ENCODE measurements at places on chromosomes 3 and 15.

DNA sequence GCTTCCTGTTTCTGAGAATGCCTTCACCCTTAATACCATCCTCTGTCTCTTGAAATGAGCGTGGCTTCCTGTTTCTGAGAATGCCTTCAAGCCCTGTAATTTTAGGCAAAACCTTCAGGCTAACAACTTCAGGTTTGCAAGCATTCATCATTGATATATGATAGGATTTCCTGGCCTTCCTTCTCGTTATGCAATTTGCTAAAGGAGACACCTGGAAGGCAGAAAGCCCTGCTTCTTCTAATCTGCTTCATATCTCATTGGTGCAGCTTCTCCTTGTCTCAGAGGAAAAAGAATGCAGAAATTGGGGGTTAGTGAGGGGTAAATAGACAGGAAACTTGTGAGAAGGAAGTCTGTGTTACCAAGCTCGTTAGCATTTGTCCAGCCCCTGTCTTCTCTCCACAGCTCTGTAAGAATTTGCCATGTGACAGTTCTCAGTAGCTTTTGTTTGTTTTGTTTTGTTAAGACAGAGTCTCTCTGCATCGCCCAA is 7.3 kb downstream of the ARL6IP5 start:
- DNase-seq: no peak

DNA sequence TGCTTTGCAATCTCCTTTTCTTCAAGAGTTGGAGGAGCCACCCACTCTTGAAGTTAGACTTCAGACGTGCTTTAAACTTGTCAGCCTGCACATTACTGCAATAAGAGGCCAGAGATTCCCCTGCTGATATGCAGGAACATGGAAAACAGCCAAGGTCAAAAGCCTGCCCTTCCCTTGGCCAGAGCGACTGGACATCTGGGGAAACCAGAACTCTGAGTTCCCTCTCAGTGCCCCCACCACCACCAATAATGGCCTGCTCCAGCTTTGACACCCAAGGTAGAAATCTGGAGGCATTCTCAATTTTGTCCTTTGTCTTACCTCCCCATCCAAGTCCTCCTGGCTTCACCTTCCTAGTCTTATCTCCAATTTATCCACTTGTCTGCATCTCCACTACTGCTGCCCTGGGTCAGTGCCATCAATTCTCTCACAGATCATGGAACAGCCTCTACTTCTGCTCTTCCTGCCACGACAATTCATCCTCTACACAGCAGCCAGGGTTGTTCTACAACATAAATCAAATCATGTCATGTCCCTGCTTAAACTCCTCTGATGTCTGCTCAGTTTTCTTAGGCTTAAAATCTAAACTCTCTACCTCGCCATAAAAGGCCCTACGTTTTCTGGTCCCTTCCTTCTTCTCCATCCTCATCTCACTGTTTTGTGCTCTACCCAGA is 191.6 kb upstream of the WNT5A start:
- no peak for DNase-seq

- no peak for DNase-seq
Observed at GRCh38 chr15:99138491-99138982, 33.7 kb downstream of the SYNM start.

DNA sequence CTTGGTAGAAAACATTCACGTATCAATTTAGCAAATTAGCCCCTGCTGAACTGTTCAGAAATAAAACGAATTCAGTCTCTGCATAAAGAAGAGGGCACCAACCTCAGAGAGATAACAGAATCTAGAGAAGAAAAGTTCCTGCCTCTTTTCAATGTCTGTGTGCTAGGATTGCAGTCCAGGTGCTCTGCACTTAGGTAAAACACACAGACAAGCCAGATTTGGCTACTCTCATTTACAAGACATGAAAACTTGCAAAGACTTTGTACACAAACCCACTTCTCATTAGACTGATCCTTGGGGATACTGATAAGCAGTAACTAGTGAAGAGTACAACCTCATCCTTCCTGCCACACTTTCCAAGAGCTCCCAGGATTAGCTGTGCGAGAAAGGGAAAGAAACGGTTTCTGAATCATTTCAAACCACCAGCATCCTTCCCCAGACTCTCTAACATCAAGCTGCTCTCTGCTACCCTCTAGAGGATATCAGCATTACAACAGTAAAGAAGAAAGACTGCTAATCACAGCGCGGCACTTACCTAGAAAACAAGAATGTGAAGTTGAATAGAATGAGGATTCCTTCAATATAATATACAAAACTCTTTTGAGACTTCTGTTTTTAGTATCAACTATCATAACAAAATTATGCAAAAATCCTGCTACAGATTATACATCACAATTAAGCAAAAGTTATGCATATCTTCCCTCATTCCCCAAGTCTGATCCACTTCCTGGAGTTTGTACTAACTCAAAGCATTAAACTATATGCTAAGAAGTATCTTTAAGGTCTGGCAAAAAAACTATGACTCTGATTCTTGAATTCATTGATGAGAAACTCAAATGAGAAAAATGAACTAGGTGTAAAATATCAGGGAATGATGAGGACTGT is 306.4 kb downstream of the MAGI1 start:
- peak; percentile 5 for DNase-seq

- DNase-seq: no peak
Observed at GRCh38 chr15:48748535-48748934, 62.3 kb downstream of the CEP152 start.

DNA sequence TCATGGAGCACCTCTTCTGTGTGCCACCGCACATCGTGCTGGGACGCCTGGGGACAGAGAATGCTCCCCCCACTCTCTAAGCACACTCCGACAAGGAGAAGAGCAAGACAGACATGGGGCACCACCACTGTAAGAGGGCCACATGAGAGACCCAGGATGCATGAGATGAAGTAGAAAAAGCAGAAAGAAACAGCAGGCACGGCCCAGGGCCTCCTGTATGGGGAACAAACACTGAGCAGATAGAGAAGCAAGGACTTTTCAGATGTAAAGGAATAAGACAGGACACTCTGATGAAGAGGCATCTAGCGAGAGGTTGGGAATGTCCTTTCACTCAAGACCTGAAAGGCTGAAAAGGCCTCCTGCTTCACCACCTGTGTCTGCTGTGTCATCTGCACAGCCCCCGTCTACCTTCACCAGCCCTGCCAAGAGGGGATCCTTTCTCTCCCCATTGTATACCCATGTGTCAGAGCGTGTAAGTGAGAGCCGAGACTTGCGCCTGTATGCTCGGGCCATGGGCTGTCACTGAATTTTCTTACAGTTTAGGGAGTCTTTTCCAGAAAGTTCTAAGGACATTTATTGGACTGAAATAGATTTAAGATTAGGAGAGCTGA is 125.6 kb downstream of the LRRK1 start:
- DNase-seq: no peak

- DNase-seq: peak; percentile 78
Observed at GRCh38 chr15:83323296-83323711, 38.8 kb upstream of the BNC1 start.

DNA sequence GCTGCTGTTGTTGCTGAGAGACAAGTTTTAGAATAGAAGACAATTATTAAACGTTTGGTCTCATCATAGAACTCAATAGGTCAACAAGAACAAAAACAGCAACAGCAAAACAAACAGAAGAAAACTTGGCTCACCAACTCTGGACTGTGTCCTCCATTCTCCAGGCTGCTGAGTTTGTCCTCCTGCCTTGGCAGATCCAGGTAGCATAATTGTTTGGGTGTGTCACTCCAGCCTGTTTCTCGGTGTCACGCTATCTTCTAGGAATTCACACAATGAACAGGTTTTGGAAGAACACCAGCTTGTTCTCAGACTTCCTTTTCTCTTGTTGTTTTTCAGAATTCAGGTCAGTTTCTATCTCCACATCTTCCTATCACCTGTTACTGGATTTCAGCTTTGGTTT is 34.7 kb downstream of the ARRDC4 start:
- no peak for DNase-seq

DNA sequence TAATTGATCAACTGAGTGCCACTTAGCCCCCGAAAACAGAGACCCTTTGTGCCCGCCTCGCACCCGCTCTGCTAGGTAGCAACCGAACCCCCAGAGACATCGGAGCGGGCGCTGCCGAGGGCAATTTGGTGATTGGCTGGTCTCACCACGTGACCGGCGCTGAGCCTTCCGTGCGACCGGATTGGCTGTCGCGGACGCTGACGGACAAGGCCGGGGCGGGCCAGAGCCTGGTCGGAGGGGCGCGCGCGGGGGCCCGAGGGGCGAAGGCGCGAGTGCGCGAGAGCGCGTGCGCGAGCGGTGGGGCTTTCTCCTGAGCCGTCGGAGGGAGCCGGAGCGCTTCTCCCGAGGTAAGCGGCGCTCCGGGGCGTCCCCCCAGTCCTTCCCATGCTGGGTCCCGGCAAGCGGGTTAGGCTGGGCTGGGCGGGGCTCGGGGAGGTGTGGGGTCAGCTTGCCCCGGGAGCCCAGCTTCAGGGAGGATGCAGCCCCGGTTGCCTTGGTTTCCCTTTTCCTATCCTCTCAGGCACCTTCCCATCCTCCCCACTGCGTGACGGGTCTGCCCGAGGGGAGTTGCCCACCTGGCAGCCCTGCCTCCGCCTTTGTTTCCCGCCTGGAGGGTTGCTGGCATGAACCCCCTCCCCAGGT is at the start of gene TMEM108:
TMEM108 (plus strand) TSS at position 303 of the 642 bp plus-strand sequence.
- no peak for DNase-seq

DNA sequence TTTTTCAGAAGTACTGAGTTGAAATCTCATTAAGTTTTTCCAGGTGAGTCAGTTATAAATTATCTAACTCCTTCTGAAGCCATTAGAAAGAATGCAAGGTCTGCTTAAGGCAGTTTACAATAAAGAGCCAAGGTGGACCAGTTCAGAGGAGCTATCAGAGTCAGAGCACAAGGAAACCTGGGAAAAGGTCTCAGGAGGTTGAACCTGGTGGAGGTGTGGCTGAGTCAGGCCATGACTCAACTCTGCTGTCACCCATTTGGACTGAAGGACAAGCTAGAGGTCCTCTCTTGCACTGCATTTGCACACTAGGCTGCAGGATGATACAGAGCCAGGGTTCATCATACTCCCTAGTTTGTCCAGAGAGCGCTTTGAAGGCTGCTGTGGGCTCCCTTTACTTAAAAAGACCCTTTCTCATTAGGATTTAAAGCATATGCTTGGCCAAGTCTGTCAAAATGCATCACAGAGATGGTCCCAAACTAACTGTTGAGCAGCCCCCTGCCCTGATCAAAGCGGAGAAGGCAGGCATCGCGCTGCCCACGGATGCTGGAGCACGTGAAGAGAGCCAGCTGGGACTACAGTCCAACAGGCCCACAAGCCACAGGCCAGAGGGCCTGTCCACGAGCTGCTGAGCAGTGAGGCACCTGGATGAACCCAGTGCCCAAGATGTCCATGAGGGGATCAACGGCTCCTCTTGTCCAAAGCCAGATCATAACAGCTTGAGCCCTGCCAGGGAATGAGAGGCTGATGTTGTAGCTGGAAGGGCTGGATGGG is 26.0 kb upstream of the MRPS22 start:
- DNase-seq: no peak

GRCh38 chr3:110343945-110344344 is 727.7 kb upstream of the NECTIN3 start:
- DNase-seq: no peak

GRCh38 chr3:98877132-98877531 is 24.4 kb downstream of the DCBLD2 start:
- DNase-seq: no peak

DNA sequence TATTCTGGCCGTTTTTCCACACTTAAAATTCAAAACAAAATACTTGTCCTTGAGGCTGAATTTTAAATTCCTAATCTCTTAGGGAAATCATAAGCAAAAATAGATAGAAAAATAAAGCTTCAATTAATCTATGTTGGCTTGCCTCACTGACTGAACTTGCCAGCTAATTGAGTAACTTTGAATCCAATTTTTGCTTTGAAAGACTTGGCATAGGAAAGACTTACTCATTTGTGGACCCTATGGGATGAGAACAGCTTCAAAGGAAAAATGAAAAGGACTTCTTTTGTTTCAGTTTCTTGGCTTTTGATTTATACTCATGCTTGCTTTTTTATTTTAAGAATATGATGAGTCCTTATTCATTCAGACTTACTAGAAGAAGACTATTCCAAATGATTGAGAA is 370.7 kb upstream of the RARB start:
- no peak for DNase-seq

DNA sequence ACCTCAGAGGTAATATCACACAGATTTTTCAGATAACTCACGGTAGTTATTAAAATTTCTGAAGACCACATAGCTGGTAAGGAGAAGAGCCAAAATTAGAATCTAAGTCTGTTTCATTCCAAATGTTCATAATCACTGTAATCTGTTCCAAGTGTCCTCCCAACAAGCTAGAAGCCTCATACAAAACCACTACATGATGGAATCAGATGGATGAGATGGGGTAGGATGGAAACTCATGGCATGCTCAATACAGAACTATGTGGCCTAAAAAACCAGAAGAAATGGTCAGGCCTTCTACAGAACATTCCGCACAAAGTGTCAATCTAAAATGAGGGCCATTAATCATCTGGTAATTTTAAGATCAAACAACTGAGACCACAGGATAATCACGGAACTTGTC is 91.8 kb downstream of the THBS1 start:
- no peak for DNase-seq

DNA sequence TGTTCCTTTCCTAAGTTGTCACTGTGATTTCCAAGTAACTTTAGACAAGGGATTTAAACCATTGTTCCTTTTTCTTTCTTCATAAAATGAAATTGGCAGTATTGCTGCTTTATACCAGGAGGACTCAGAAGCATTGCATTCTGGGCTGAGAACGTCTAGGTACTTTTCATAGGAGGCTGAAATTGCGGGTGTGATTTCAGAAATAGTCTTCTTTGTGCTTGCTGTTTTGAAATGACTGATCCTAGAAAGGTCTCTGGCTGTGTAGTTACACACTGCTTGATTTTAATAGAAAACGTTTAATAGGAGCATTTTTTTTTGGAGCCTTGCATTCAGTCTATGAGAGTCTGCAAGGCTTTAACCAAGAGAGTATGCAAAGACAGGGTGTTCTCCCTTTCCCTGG is 56.3 kb downstream of the PPM1L start:
- DNase-seq: no peak

- peak; percentile 44 for DNase-seq
Observed at GRCh38 chr3:156317462-156318074, 197.2 kb downstream of the KCNAB1 start.

GRCh38 chr3:110598847-110599490 is 472.6 kb upstream of the NECTIN3 start:
- no peak for DNase-seq

GRCh38 chr15:58684751-58685150 is 64.8 kb downstream of the ADAM10 start:
- no peak for DNase-seq

DNA sequence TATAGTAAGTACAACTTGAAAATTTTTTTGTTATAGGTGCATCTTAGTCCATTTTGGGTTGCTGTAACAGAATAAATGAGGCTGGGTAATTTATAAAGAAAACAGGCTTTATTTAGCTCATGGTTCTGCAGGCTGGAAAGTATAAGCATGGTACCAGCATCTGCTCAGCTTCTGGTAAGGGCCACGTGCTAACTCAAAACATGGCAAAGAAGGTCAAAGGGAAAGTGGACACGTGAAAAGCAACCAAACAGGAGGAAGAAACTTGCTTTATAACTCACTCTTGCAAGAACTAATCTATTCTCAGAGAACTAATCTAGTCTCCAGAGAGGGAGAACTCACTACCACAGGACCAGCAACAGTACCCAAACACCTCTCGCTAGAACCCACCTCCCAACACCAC is 9.1 kb downstream of the HDGFL3 start:
- no peak for DNase-seq

GRCh38 chr3:83890763-83891135 is 1068.0 kb upstream of the CADM2 start:
- DNase-seq: no peak

GRCh38 chr3:180619723-180620122 is 17.8 kb downstream of the TTC14 start:
- no peak for DNase-seq
